ENCODE measurements at places on chromosomes 16 and 17.

- DNase-seq = no peak
Measured at GRCh38 chr16:12679660-12680272, 123.9 kb downstream of the CPPED1 start.

DNA sequence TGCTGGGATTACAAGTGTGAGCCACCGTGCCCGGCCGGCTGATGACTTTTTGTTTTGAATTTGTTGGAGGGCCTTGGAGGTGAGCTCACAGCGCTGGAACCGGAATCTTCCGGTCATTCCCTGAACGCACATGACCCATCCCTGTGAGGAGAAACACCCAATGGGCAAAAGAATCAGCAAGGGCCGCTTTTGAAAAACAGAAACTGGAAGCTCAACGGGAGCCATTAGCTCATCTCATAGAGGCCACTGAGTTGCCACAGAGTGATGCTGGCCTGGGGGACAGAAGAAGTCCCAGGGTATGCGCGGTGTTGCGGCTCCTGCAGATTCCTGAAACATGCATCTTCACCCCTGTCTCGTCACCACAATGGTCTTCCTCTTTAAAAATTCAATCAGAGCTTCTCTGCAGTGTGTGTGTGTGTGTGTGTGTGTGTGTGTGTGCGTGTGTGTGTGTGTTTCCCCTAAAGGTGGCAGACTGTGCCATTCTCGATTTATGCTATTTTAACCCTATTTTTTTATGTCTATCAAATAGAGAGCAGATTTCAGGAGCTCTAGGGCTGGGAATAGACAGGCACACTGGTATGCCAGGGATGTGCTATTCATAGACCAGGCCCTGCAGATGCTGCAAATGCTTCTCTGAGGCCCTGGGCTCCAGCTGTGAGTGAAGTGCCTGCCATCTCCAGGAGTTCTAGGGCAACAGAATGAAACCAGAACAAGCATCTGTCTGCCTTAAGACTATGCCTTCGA is 68.3 kb downstream of the MARCHF10 start:
- DNase-seq = no peak

DNA sequence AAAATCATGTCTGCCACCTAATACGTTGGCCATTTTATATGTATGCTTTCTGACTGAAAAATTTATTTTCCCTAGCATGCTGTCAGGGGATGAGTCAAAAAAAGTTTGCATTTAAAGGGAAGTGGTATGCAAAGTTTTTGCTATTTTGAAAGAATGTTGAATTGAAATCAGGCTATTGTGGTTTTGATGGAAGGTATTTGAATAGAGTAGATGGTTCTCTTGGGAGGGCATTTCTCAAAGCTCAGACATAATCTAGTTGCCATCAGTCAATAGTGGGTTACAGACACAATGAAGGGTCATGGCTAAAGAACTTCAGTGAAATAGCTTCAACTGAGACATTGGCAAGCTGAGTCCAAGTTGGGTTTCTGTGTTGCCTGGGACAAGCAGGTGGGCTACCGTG is 102.4 kb downstream of the MAP2K6 start:
- DNase-seq = no peak

GRCh38 chr17:8563024-8563776 is 67.3 kb downstream of the MYH10 start:
- no peak for DNase-seq

DNA sequence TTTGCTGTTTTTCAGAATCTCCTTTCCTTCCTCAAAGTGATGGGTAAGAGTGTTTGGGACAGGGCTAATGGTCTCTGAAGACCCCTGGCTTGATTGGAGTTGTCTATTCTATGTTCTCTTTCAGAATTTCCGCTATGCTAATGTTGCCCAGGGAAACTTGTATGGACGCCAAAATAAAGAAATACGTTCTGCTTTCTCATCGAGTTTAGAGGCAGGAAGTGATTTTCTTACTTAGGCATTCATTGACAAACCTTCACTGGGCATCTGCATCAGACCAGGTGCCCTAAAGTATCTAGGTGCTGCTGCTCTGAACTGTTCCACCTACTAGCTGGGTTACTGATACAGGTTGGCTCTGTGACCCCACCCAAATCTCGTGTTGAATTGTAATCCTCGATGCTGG is 787.9 kb upstream of the EEF2KMT start:
- no peak for DNase-seq

DNA sequence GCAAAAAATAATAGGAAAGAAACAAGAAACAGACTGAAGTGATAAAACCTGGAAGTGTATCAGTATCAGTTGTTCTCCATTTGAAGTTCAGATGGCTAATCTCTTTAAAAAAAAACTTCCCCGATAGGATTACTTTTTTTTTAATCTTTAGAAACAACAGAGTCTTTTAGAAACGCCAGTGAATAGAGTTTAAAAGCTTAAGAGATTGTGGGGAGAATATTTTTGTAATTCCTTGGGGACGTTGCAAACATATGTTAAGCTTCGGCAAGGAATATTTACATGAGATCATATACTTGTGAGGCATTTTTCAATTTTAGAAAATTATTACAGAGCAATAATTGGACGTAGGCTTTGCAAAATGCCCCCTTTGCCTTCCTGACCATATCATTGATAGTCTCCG is 13.2 kb downstream of the MAF start:
- DNase-seq = no peak

DNA sequence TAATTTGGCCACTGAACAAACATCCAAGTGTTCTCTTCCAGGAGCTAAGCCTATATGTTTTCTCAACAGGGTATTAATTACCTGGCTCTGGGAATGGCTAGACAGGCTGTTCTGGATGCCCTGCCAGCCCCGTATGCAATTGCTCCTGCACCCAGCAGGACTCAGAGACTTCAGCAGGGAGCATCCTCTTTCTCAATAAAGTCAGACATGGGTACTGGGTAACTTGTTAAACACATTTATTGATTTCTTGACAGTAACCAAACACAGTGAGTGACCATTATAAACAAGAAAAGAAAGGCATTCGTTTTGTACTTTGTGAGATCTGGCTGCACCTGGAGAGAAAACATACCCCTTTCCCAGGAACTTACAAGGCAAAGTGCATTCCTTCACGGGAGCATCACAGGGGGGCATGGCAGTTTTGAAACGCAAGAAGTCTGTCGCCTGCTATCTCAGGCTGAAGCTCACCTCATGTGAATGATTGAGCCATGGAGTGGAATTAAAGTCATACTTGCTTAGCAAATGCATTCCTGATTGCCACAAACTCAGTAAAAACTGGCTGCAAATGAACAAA is 369.8 kb downstream of the UTP18 start:
- DNase-seq = no peak

GRCh38 chr17:37082311-37082860 is 133.6 kb downstream of the AATF start:
- DNase-seq = no peak

- DNase-seq = no peak
Measured at GRCh38 chr17:67403483-67403882, 26.4 kb downstream of the PITPNC1 start.

GRCh38 chr17:79977161-79977631 is 58.5 kb downstream of the TBC1D16 start:
- DNase-seq = no peak

DNA sequence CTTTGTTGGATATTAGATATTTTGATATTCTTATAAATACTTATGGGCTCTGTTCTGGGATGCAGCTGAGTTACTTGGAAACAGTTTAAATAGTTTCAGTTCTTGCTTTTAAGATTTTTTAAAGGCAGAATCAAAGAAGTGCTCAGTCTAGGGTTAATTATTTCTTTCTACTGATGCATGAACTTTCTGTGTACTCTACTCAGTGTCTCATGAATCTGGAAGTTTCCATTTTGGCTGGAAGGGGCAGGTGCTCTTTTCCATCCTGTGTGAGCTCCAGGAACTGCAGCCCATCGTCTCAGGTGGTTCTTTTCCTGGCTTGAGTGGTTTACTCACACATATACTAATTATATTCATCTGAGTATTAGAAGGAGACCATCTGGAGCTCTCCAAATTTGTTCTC is 61.1 kb upstream of the CPHXL start:
- no peak for DNase-seq

DNA sequence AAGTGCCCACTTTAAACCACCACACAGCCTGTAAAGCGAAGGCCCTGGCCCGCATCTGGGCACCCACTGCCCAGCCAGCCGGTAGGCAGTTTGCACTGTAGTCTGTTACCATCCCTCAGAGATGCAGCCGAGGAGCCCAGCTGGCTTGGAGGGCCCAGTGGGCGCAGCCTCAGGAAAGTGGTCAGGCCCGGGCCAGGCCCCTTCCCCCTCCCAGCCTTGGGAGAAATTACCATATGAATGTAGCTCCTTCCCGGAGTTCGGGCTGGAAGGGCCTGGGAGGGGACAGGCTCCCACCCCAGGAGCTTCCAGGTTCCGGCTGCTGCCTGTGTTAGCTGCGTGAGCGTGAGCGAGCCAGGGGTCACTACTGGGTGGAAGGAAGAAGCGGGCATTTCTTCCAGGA is 325.4 kb downstream of the SEC14L1 start:
- DNase-seq = no peak

DNA sequence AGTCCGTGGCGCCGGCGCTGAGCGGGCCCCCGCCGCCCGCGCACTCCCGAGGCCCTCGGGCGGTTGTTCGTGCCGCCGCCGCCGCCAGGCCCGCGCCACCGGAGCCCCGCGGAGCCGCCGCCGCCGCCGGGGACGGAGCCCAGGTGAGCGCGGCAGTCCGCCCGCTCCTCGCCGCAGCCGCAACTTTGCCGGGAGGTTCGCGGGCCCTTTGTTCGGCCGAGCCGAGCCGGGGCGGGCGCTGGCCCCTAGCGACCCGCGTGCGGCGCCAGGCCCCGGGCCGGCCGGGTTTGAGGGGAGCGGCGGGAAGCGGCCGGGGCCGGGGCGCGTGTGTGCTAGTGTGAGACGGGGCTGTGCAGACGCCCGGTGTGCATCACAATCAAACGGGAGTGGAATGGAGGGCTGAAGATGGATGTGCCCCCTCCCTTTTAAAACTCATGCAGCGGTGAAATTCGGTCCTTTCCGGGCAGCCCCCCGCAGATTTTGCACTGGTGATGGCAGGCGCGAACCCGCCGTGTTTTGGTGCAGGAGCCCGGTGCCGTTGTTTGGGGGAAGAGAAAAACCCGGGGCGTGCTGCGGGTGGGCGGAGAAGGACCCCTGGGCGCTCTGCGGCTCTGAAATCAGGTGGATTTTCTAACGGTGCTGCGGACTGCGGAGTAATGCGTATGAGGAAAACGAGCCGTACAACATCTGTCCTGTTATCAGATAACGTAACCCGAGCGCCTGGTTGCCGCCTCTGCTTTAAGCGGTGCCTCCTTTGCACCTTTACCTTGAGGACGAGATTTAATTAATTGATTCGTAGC is 823 bp downstream of the TNRC6C start:
- no peak for DNase-seq

DNA sequence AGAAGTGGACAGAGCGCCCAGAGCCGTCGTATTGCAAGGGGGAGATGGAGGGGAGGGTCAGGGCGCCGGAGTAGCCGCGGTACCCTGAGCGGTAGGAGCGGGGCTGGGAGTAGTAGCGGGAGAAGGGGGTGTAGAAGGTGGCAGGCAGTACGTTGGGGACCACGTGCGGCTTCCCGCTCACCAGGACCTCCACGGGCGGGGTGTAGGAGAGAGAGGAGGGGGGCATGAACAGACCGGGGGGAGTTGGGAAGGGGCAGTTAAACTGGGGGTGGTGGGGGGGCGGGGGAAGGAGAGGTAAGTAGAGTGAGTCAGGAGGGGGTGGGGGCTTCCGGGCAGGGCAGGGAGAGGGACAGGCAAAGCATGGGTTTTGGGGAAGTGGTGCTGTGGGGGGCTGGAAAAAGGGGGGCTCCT is 16.8 kb downstream of the ST6GALNAC2 start:
- DNase-seq = no peak

GRCh38 chr16:13994239-13995106 is 74.5 kb downstream of the ERCC4 start:
- DNase-seq = no peak

GRCh38 chr17:78929908-78930775 is 5.0 kb upstream of the TIMP2 start:
- DNase-seq = no peak

- no peak for DNase-seq
Measured at GRCh38 chr16:12518241-12519175, 285.2 kb downstream of the CPPED1 start.

DNA sequence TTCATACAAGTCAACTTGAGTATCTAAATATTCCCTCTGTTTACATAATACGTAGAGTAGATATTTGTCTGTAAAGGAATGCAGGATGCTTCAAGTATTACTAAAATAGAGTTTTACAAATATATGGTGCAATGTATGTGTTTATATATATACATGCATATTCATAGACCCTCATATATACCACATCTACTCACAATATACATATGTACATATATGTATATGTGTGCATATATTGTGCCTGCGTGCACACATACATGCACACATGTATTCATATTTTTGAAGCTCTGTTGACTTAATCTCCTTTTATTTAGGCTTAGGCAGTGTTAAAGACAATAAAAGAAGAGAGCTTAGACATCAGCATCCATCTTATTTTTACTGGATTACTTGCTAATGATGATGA is 616.6 kb upstream of the GOT2 start:
- no peak for DNase-seq

- DNase-seq = no peak
Measured at GRCh38 chr16:80437707-80438106, 103.1 kb upstream of the DYNLRB2 start.

GRCh38 chr16:86499889-86500707 is 10.2 kb upstream of the FOXF1 start:
- no peak for DNase-seq

- DNase-seq = no peak
Measured at GRCh38 chr17:372157-373152, 19.8 kb upstream of the RPH3AL start.

DNA sequence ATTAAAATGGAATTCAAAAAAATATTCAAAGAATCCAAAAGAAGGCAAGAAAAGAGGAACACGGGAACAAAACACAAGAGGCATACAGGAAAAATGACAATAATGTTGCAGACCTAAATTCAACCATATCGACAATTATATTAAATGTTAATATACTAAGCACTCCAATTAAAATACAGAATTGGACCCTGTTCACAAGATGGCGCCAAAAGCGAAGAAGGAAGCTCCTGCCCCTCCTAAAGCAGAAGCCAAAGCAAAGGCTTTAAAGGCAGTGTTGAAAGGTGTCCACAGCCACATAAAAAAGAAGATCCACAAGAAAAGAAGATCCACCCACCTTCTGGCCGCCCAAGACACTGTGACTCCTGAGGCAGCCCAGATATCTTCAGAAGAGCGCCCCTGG is 6.3 kb upstream of the XAF1 start:
- DNase-seq = no peak

DNA sequence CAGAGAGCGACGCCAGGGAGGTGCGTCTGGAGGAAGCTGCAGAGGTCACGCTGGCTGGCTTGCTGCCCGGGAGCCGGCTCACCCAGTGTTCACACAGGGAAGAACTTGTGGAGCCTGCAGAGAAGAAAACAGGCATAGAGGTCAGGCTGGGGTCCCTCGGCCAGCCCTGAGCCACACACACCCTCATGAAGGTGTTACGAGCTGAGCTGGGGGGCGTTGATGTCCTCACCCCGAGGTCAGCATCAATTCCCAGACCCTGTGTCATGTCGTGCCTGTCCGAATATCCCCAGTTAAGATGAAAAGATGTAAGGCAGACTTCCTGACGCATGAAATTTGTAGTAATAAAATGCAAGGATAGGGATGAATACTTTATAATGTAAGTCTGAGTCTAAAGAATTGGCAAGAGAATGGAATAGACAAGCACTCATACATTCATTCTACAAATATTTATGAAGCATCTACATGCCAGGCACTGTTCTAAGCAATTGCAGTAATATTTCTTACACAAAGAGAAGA is 77.1 kb downstream of the USP31 start:
- no peak for DNase-seq

Data from stimulated activated CD8-positive, alpha-beta memory T cell treated with anti-CD3 and anti-CD28 coated beads, Interleukin-7, amount 100 ng/mL, for 4 hours (primary cell).